ENCODE measurements at places on chromosomes 16 and 17.

DNA sequence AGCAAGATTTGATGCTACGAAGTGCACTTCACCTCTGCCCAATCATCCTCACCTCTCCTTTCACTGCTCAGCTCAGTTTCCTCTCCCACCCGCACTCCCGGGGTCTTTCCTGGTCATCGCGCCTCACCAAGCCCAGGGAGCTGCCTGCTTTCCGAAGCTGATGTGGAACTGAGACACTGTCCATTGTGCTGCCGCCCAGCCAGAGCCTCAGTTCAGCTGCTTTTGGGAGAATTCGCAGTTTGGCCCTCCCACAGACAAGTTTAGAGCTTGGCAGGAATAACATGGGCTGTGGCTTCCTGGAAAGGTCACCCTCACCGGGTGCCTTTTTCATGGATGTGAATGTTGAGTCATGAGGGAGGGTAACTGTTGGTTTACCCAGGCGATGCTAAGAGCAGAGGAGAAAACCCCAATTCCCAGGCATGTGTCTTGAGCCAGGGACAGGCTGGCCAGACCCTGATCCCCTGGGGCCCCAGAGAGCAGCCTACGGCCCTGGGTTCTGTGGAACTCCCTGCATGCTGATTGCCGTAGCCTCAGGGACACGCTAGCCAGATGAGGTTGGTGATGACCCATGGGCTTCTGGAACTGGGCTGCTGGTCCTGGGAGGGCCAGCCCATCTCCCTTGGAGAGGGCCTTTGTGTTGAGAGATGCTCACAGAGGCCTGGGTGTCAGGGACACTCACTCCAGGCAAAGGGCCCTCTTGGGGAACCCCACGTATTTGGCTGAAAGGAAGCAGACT, 1687.5 kb downstream of the TP53TG3F start:
- DNase-seq, result no peak

DNA sequence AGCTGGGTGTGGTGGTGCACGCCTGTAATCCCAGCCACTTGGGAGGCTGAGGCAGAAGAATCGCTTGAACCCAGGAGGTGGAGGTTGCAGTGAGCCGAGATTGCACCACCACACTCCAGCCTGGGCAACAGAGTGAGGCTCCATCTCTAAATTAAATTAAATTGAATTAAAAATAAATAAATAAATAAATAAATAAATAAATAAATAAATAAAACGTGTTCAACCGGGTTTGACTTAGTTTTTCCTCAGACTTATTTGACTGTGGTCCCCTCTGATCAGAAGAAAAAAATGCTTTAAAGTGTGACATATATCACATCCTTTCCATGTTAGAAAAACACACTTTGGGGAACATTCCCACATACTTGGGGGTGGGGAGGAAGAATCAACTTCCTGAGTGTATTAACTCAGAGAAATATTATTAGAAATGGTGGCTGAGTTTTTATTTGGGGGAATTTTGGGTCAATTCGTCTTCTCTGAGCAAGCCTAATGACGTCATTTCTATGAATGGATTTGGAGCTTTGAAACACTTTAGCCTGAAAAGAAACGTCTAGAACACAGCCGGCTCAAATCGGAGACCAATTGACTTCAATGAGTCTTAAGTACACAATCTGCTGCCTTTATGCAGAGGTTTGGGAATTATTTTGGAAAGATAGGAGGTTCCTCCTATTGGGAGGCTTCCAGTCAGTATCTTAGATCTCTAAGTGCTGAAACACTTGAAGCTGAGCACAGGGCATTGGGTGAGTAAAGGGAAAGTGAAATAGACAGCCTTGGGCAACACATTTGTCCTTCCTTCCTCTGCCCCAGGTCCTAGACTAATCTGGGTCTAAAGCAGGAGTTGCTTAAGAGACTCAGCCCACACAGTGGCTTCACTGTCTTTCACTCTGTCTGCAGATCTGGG, 132.6 kb downstream of the PITPNC1 start:
- no peak for DNase-seq

- no peak for DNase-seq
Measured at GRCh38 chr16:72195609-72196008, 23.7 kb upstream of the PMFBP1 start.

DNA sequence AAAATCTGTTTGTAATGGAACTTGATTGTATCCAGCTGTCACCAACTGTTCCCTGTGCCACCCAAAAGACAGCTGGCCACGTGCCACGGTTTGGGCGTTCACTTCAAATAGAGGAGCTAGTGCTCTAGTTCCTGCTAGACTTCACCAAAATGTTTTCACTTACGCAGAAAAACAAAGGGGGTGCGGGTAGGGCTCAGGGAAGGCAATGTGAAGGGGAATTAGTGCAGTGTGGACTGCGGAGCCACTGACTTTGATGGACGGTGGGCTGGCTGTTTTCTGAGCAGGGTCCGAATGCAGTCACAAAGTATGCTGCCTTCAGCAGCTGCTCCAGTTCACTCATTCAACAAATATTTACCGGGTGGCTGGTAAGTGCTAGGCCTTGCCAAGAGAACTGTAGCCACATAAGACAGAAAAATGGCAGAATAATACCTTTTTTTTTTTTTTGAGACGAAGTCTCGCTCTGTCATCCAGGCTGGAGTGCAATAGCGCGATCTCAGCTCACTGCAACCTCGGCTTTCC, 7.6 kb upstream of the CYTH1 start:
- peak; percentile 60 for DNase-seq
